NCI-H1694 treated with DMSO at 0.1 percent for 48 hours (cell line): ENCODE measurements at places on chromosomes 3 and 15.
A peak's percentile ranks its signal among the peaks of the same experiment; 100 is the strongest.

GRCh38 chr3:194658477-194659242, 13.3 kb downstream of the LSG1 start:
- DNase-seq: no peak

- DNase-seq: no peak
These were observed 83.8 kb downstream of the ASB7 start for GRCh38 chr15:100686021-100686724.

DNA sequence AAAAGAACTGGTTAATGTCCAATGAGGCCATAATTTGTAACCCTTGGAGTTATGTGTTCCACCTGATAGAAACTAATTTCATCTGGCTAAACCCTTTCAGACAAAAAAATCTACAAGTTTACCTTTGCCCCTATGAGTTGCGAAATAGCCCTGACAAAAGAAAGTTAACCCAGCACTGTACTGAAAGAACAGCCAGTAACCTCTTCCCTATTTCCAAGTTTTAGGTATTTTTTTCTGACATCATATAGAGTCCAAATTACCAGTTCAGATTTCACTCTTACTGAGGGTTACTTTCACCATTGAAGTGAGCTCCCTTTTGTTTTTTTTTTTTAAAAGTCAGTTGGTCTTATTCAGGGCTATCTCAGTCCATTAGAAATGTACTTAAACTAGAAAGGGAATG, 42.8 kb upstream of the PTPRG start:
- no peak for DNase-seq

DNA sequence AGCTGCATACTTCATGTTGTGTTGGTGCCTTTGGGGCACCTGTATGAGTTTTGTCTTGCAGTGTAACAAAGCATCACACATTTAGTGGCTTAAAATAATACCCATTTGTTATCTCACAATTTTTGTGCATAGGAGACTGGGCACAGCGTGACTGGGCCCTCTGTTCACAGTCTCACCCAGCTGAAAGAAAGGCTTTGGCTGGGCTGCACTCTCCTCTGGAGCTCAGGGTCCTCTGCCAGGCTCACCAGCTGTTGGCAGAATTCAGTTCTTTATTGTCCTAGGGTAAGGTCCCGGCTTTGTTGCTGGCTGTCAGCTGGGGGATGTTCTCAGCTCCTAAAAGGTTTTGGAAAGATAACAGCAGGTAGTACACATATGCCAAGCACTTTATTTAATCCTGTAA, 263.3 kb downstream of the CLSTN2 start:
- DNase-seq: peak; percentile 83

DNA sequence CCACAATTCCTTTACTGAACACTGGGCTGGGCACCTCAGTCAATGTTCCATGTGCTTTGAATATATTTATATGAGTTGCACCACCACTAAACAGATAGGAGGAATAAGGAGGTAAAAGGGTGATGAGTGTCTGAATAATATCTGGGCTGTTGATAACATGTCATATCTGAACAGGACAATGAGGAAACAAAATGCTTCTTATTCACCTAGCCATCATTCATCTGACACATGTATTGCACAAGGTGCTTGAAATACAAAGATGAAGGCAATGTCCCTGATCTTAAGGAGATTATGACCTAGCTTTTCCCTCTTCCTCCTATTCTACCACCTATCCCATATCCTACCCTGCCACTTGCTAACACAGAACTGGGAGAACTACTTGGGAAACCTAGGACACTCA, 8.0 kb upstream of the CERS3 start:
- DNase-seq: no peak

DNA sequence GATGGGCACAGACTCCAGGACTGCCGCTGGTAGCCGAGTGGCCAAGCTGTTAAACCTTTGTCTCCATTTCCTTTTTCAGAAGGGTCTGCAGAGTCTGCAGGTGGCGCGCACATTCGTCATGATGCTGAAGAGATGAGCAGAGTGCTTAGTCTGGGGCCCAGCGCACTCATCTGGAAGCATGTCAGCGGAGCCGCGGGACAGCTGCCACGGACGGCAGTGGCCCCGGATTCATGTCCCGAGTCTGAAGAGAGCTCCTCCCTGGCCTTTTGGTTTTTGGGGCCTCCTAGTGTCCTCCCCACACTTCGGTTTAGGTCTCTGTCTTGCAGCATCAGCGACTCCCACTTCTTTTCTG, 42.6 kb downstream of the KLHL25 start:
- DNase-seq: no peak

- no peak for DNase-seq
These were observed 140.9 kb downstream of the NTRK3 start for GRCh38 chr15:88115486-88116152.

GRCh38 chr3:128081226-128081625, 29.0 kb downstream of the SEC61A1 start:
- no peak for DNase-seq

- no peak for DNase-seq
These were observed 930 bp downstream of the FBXW12 start for GRCh38 chr3:48372862-48373435.

DNA sequence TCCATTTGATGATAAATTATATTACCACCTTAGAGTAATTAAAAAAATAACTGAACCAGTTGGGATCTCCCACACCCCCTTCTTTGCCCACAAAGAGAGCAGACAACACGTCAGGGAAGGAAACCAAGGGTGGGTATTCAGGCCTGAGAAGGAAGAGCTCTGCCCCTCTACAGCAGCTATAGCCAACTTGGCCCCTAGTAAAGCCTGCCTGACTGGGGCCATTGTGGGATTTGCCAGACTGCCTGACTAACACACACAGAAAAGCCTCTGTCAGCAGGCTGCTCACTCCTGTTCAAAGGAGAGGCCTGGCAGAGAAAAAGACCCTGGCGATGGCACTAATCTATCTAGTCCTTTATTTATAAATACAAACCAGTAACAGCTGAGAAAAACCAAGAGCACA, 41.4 kb downstream of the ATP8B4 start:
- DNase-seq: no peak

- no peak for DNase-seq
These were observed 112.0 kb downstream of the UBE2E2 start for GRCh38 chr3:23314981-23315762.

GRCh38 chr15:96266456-96266855, 64.0 kb upstream of the NR2F2 start:
- DNase-seq: no peak

DNA sequence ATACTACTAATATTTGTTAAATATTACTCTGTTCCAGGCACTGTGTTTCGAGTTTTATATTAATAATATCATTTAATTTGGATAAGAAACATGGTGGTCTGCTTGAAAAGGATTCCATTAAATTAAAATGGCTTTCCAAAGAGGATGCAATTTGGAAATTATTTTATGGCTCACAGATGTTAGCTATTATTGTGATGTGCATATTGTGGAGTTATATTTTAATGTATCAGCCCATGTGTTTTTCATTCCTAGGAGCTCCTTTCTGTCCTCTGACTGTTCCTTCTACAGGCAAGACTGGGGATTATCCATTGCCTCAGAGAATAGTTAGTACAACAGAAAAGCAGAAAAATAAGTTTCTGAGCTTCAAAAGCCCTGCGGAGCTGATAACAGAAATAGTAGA, 376.7 kb upstream of the PDZRN3 start:
- DNase-seq: no peak

GRCh38 chr3:75303741-75304140, 360.4 kb upstream of the FRG2C start:
- no peak for DNase-seq

DNA sequence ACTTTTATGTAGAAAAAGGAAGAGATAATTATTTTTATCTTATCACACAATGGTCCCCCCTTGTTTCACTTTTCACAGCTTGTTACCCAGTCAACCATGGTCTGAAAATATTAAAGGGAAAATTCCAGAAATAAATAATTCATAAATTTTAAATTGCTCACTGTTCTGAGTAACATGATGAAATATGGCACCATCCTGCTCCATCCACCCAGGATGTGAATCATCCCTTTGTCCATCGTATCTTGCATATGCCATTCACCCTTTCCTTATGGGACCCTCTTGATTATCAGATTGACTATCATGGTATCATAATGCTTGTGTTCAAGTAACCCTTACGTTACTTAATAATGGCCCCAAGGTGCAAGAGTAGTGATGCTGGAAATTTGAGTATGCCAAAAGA, 43.7 kb downstream of the ANKRD28 start:
- no peak for DNase-seq

DNA sequence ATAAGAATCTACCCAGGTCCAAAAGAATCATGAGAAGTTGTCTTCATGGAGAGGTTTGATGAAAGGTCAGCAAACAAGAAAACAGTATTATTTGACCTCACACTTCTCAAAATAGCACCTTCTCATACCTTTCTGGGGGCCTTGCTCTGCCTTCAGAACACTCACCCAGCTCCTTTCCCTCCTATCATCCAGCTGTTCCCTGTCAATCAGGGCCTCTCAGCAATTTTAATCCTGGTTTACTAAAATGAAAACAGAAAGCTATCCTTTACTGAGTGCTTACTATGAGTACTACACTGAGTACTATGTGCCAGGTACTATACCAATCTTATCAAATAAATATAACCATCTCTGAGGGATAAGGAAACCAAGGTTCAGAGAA, 138.6 kb downstream of the GAP43 start:
- DNase-seq: no peak

GRCh38 chr3:123386477-123387040, 62.3 kb downstream of the ADCY5 start:
- no peak for DNase-seq

GRCh38 chr3:109413049-109413448, 75.7 kb upstream of the DPPA4 start:
- DNase-seq: no peak

DNA sequence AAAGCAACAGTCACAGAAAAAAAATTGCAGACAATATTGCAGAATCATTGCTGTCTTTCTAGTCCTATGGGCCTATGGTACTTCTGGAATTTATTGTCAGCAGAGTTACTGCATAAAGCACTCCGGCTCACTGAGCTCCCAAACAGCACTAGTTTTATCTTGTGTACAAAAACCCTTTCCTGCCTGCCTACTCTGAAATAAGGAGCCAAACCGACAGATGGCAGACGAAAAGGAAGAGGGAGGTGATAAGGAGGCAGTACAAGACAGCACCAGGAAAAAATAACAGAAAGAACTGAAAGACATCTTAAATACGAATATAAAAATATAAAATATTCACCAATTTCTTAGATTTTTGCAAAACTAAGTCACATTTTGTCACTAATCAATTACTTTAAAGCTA, 15.6 kb downstream of the HERC1 start:
- DNase-seq: no peak

- DNase-seq: no peak
These were observed 75.0 kb upstream of the RNU6-1 start for GRCh38 chr15:67914537-67915460.

DNA sequence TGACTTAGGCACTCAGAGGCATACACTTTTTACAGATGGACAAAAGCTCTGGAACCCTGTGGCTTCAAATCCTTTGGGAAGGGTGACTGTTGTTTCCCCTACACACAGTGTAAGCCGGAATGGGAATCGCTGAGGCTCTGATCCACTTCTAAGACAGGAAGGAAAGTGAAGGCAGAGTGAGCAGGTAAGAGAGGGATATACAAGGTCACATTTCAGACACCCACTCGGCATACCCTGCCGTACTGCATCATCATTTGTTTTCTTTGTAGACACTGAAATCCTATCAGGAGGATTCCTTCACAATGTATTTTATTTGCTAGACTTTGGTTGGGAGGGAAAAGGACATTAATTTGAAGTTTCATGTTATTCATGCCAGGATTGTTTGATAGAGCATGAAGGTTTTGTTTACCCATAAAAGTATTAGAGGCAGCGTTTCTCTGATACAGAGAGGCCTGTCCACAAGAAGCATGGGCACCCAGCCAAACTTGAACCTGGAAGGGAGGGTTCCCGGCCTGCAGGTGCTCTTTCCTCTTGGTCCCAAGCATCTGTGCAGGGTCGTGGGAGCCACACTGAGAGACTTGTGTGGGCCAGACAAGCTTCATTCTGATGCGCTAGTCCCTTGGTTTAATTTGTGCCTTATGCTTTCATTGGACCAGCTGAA, 21.9 kb upstream of the POLR2M start:
- no peak for DNase-seq

GRCh38 chr3:124144035-124144814, 152.3 kb upstream of the ROPN1 start:
- no peak for DNase-seq

DNA sequence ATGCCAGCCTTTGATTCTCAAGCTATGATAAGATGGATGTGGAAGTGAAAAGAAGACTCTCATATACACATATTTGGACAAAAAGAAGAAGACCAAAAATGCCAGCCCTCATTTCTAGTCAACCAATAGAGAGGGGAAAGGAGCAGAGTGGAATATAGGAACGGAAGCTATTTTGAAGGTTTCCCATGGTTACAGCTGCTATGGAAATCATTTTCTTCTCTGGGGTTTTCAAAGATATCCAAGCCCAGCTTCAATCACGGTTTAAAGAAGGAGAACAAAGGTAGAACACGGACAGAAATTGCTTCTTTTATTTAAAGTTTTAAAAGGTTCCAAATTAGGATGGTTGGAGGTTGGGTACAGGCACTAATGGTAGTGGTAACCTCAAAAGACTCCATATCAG, 181.0 kb upstream of the PRICKLE2 start:
- no peak for DNase-seq

- DNase-seq: no peak
These were observed 307.3 kb upstream of the RBMS3 start for GRCh38 chr3:28973609-28974008.

DNA sequence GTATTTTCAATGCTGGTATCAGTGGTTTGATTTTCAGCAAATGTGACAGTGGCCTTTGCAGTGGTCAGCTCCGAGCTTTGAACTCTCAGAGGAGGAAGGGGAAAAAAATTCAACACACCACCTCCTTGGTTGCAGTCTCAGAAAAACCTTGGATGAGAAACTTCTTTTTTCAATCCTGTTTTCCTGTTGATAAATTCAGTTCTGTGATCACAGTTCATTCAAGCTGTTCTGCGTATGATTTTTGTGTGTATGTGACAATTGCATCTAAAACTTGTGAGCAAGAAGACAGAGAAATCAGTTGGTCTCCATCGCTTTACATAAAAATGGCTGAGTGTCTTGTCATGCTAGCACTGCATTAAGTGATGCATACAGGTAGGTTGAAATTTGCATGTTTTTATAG, 19.2 kb downstream of the ZBTB38 start:
- peak; percentile 59 for DNase-seq
